Muscle of arm (tissue), 14 donors: ENCODE measurements at places on chromosomes 13 and 19. TPM values are rescaled to one million over a fixed set of nuclear protein-coding genes. Genes with fewer than 3 reads are reported as not detected.

GRCh38 chr19:57633832-57634131 is 814 bp downstream of the ZNF211 start:
- no peak for DNase-seq

The SERPINE3 gene
- polyA plus RNA-seq: not detected

The RAB3A gene
- polyA plus RNA-seq: 3.2 TPM

The ZNF99 gene
- polyA plus RNA-seq: 0.18 TPM

DNA sequence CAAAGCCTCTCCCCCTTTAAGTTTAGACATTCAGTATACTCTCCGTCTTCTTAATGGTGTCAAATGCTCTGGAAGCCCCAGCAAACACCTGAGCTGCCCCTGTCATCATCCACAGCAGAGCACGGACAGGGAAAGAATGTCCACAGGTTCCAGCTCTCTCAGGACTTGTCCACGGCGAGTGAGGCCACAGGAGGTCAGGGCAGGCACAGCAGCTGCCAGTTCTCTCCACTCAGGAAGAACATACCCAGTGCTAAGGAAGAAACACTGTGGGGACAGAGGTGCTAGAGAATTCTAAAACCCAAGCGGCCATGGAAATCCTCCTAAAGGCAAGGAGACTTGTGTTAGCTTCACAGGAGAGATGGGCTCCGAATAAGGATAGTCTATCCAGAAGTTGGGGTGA is 132.0 kb upstream of the SERP2 start:
- no peak for DNase-seq

- no peak for DNase-seq
Measured at GRCh38 chr13:96848286-96848685, 146.0 kb downstream of the OXGR1 start.

The ZBTB32 gene
- polyA plus RNA-seq: 0.08 TPM

GRCh38 chr13:72804301-72804700 is 22.4 kb downstream of the PIBF1 start:
- no peak for DNase-seq

The CSNK1G2 gene
- polyA plus RNA-seq: 33.7 TPM

The TMEM150B gene
- polyA plus RNA-seq: 0.56 TPM

DNA sequence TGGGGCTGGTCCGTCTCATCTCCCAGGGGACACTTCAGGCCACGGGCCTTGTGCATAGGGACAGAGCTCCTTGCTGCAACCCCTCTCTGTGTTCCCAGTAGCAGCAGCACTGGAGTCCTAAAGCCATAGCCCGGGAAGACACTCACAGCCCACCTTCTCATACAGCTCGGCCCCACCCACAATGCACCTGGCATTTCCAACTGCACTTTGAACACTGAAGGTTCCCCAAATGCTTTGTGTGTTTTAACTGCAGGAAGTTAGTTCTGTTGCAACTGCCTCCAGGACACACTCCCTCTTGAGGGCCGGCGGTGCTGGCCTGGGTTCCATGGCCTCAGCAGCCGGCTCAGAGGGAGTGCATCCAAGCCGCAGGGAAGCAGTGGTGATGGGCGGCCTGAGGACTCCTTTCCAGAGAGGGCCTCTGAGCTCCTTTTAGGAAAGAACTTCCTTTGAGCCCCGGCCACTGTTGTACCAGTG is 22.7 kb upstream of the TMEM255B start:
- no peak for DNase-seq

DNA sequence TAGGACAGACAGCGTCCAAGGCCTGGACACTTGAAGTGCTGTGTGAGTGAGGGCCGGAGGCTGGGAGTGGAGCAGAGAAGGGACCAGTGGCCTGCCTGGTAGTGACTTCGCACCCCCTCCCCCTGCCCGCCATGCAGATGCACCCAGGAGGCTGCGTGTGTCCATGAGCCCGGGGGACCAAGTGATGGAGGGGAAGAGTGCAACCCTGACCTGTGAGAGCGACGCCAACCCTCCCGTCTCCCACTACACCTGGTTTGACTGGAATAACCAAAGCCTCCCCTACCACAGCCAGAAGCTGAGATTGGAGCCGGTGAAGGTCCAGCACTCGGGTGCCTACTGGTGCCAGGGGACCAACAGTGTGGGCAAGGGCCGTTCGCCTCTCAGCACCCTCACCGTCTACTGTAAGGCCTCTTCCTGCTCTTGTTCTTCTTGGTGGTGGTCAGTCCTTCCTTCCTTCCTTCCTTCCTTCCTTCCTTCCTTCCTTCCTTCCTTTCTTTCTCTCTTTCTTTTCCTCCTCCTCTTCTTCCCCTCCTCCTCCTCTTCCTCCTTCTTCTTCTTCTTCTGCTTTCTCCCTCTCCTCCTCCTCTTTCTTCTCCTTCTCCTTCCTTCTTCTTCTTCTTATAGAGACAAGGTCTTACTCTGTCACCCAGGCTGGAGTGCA is 6.0 kb upstream of the FFAR1 start:
- no peak for DNase-seq

The KCTD12 gene
- 356 TPM for polyA plus RNA-seq

- DNase-seq: no peak
Measured at GRCh38 chr19:5321066-5321642, 19.5 kb downstream of the PTPRS start.

DNA sequence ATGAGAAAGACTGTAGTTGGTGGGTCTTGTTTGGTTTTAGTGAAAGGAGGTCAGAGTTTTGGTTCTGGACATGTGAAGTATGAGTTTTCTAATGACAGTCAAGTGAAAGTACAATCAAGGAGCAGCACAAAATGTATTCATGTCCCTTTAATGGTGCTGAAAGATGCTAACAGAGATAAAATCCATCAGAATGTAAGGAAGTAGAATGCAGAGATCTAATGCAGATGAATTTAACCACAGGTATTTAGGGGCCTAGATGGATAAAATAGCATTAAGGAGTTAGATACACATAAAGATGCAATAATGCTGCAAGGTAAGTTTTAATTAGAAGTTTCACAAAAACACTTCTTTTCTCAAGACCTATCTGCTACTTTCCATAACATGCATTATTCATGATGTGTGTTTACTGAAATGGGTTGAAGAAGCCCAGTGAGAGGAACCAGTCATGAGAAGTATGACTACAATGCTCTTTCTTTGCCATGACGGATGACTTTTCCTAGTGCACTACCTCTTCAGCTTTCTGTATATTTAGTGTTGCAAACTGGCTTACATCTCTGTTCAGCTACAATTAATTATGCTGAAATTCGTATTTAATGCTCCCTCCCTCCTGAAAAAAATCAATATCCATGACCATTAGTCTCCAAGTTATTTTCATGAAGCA is 222.9 kb upstream of the HTR2A start:
- no peak for DNase-seq

DNA sequence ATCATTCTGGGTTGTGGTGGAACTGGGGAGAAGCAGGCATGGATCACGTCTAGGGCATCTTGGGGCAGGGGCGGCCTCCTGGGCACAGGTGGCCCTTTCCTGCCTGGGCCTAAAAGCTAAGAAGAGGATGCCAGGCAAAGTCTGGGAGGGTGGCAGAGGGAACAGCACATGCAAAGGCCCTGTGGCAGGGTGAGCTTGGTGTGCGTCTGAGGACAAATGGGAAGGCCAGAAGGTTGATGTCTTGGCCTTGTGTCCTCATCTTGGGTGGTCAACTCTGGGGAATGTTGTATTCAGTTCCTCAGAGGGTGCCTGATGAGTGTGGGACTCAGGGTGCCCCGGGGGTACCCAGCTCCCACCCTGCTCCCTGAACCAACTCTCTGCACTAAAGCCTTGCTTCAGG is 5.4 kb upstream of the PLK5 start:
- no peak for DNase-seq
